Hepatic stellate cell (primary cell): ENCODE measurements at places on chromosomes 6 and 20.

GRCh38 chr20:4645109-4645508 lies 76.6 kb upstream of the PRND start:
- DNase-seq: no peak

GRCh38 chr20:44247131-44247571 lies at the start of gene GDAP1L1:
Gene GDAP1L1 (plus strand): TSS chr20:44247308. CDS start chr20:44247335, 27 bp downstream.
- peak; percentile 27 for DNase-seq

- DNase-seq: no peak
These were observed 6.0 kb downstream of the PDYN start for GRCh38 chr20:1987826-1988225.

DNA sequence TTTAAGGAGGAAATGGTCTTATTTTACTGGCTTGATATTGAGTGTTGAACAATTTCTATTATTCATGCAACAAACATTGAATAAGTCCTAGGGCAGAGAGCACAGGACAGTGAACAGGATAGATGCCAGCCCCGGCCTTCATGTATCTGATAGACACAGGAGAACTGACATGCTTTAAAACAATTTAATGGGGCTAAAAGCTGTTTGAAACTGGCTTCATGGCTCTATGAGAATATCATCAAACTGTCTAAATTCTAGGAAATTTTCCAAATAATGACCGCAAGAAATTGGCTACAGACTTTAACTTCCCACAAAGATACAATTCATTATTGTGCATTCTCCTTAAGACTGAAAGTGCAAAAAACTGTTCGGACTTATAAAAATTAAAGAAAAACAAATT lies 69.0 kb downstream of the ID4 start:
- DNase-seq: no peak

DNA sequence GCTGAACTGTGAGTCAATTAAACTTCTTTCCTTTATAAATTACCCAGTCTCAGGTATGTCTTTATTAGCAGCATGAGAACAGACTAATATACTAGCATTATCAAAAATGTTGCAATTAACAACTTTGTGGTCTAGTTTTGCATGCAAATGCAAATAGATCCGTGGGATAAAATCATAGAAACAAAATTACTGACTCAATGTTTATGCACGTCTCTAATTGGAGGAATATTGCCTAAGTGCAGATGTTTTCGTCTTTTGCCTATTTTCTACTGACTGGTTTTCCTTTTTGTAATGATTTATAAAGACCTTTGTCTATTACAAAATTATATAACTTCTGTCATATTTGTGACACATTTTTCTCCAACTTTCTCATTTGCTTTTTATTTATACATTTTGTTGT lies 51.9 kb downstream of the SYNE1 start:
- DNase-seq: no peak
